ENCODE measurements at places on chromosomes 5 and 9. TPM values are rescaled to one million over a fixed set of nuclear protein-coding genes. Genes with fewer than 3 reads are reported as not detected.

Gene LEAP2
- total RNA-seq = 1.2 TPM

Gene PHYHD1
- 13.6 TPM for total RNA-seq

Gene PDGFRB
- total RNA-seq = 201 TPM

Gene EMB
- 49.1 TPM for total RNA-seq

Gene BAG1
- total RNA-seq = 131 TPM

GRCh38 chr5:176381979-176382378, 6.4 kb downstream of the NOP16 start:
- DNase-seq = no peak

- peak; percentile 45 for DNase-seq
Measured at GRCh38 chr5:337563-338130, 16.1 kb downstream of the AHRR start.

GRCh38 chr5:139294374-139295165, 1.0 kb downstream of the MATR3 start:
- no peak for DNase-seq

DNA sequence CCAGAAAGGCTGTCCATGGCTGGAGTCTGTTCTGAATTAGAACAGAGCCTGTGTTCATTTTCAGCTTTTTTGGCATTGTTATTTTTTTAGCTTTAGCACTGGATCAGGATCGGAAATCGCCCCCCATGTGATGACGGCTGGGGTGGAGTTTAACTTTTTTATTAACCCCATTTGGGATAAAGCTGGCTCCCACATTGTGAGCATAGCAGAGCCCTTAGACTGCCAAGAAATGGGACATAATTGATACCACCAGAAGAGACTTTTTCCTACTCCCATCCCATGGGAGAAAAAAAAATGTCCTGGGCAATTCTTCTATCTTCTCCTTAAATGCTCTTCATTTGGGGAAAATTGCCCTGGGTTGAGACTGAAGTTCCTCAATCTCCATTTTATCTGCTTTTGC, 52.4 kb downstream of the SLIT3 start:
- DNase-seq = no peak
